ENCODE measurements at places on chromosomes 4 and X. TPM values are rescaled to one million over a fixed set of nuclear protein-coding genes. Genes with fewer than 3 reads are reported as not detected.

The PPARGC1A gene
- total RNA-seq = not detected

The OTC gene
- total RNA-seq = not detected

DNA sequence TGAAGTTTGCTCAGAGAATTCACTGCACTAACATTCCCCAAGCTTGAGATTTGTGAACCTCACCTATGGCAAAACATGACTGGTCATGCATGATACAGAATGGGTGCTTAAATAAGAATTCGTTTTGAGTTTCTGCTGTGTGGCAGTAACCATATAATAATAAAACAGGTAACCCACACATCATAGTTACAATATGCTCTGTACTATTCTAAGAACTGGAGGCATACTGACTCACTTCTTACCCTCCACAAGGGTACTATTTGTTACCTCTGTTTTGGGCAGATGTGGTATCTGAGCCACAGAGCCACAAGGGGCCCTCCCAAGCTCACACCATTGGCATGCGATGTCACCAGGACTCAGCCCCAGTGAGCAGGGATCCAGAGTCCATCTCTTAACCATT is 17.6 kb downstream of the SLC2A9 start:
- DNase-seq = no peak

DNA sequence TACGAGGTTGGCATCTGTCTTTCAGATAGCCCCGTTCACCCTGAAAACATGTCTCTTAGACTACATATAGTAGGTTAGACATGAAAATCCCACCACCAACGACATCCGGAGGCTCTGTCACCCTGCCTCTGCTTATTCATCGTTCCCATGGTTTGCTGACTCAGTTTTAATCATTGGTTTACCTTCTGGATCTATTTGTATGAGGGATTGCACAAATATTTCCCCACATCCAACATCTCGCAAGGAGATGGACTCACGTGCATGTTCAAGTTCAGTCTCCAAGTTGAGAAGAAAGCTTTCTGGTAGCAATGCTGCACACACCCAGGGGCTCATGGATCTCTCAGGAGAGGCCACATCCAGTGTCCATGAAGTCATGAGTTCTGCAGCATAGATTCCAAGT is 10.8 kb downstream of the CETN2 start:
- DNase-seq = no peak

DNA sequence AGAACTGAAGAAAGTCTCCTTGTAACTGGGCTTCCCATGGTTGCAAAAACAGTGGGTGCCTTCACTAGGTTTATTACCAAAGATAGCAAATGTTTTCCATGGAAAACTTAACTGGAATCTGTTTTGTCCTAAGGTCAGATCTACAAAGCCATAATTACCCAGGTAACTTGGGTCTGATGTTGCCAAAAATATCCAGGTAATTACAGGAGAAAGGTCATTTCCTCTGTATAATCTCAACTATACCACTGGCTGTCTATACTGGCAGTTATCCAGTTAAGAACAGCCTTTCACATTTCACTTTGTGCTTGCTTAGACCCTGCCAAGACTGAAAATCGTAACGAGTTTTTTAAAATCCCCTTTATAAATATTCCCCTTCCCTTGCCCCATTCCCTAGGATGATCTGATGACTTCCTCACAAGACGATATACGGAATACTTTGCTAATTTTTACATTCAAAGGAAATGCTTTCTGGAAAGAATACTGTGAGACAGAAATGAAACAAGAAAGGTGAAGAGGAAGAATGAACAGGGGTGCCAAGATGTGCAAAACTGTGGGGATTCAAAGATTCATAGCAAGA is 105.5 kb downstream of the MAML3 start:
- DNase-seq = no peak
